Non-pigmented ciliary epithelial cell (primary cell): ENCODE measurements at places on chromosomes 3 and 15.

DNA sequence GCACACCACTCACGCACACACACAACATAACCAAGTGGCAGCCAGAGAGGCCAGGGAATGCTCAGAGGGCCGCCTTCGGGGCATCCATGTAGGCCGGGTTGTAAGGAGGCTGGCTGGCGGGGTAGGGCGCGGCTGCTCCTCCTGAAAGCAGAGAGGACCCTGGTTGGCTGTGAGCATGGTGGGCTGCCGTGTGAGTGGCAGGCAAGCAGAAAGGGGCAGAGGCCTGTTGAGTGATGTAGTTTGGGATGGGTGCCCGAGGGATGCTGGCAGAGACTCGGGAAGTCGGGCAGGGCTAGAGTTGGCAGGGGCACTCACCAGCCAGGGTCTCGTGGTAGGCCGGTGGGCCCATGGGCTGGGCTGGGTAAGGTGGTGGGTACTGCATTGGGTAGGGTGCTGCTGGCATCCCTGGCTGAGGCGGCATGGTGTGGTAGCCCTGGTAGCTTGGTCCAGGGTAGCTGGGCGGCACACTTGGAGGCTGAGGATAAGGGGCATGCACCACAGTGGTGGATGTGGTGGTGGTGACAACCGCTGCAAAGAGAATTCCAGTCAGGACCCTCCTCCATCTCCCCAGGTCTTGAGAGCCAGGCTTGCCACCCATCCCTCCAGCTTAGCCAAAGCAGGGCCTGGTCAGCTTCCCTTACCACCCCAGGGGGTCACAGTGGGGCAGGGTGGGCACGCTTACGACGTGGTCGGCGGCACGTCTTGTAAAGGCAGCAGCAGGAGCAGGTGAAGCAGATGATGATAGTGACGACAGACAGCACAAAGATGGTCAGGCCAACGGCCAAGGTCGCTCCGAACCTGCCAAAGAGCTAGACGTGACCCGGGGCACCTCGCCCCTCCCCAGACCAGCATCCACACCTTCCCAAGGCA lies 22.7 kb downstream of the ATRIP start:
- DNase-seq = no peak

GRCh38 chr15:55074431-55074830 lies 122.3 kb downstream of the RSL24D1 start:
- DNase-seq = no peak

DNA sequence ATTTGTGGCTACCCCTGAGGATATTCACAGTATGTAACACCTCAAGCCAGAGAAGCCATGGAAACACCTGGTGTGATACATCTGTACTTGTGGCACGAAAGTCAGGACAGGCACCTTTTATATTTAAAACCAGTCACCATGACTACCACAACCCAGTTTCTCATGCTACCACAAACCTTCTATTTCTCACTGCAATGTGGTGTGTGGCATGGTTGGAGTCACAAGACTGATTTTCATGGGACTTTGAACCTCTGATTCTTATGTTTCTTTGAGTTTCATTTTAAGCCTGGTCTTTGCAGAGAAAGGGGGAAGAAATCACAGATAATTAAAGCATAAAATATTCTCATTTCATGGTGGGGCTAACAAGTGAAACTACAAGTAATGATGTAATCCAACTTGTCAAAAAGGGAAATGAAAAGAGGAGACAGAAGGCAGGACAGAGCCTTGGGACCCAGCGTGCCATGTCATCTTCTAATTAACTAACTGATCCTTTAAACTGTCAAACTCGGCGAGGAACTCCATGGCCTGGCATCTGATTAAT lies 175.9 kb downstream of the PDZRN3 start:
- DNase-seq = no peak

DNA sequence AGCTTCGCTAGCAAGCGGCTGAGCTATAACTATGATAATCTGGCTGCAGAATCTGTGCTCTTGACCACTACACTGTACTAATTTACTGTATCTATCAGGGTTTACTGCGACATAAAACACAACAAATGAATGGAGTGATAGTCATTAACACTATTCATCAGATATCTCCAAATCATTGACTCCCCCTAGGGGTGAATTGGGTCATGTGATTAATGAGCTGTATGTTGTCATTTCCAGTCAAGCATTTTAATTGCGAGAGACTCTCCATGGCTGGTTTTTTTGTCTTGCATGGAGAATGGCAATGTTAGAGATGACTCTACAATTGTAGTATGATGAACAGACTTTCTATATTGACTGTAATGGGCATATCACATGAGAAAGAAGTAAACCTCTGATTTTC lies 10.5 kb upstream of the TM4SF18 start:
- no peak for DNase-seq

DNA sequence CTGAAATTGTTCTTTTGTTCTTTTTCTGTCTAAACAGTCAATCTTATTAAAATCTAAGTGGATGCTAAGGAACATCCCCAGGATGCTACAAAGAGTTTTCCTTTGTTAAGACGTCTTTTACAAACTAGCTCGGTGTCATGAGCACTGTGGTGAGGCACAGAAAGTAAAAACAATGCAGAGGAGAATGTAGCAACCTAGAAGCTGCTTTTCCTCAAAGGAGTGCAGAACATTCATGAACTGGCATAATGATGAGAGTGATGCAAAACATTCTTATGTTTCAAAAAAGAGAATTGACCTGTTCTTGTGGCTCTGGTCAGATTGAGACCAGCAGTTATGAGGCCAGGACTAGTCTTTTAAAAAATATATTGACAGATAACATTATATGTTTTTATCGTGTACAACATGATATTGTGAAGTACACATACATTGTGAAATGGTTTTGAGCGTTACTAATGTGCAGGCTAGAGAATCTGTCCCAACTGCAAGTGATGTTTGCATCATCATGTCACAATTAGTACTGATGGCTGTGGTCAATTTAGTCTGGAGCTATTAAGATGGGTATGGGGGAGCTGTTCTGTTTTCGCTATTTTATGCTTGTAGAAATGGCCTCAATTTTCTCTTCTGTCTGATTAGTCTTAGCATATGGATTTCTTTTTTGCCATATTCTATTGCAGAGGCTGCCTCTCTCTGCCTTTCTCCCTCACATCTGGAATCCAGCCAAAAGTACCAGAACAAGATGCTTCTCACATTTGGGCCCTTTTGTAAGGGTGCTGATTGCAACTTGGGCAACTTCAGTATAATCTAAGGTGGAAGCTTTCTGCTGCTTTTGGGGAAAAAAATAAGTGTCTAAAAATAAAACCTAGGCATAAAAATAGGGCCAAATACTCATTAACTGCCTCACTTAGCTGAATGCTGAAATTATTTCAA lies 50.2 kb downstream of the HHLA2 start:
- DNase-seq = no peak
